ENCODE measurements at places on chromosomes 3 and 15.
A peak's percentile ranks its signal among the peaks of the same experiment; 100 is the strongest.

DNA sequence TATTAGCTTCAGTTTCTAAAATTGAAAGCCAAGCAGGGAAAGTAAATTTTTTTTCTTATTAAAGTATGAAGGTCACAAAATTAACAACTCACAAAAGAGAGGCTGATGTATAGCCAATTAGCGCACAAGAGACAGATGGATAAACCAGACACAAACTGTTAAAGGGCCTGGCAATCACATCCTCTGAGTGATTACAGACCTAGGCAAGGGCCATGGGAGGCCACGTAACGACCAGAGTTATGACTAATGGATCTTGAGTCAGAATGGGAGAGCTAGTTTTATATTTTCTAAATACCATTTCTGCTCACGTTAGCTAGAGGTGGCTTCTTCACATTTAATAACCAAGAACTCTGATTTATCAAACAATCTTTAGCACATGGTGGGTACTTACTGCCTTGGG is 17.8 kb upstream of the SCAMP5 start:
- no peak for DNase-seq

- DNase-seq: no peak
Observed at GRCh38 chr15:58506064-58506490, 74.3 kb downstream of the LIPC start.

- DNase-seq: no peak
Observed at GRCh38 chr3:9175421-9175820, 74.0 kb downstream of the SRGAP3 start.

GRCh38 chr3:5811016-5811415 is 623.5 kb downstream of the EDEM1 start:
- DNase-seq: no peak

- no peak for DNase-seq
Observed at GRCh38 chr15:95169541-95170459, 938.4 kb downstream of the MCTP2 start.

DNA sequence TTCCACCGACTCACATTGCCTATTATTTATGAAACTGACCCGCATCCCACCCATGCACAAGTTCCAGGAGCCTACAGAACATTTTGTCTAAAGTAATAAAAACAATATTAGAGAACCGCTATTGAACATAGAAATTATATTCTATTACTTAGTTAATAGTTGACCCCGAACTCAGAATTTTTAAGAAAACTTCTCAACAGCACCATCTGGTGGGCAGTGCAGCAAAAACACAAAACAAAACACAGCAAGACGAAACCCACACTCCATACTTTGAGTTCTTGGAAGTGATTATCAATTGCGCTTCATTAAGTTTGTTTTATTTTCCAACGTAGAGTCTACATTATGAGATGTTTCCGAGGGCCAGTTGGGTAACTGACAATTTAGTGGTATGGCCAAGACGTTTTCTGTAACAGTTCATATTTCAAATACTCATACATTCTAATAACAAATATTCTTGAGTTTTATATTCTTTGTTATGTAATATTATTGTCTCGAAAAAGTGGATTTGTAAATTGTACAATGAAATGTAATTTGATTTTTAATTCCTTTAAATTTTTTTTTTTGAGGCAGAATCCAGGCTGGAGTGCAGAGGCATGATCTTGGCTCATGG is 24.0 kb upstream of the C3orf70 start:
- DNase-seq: peak; percentile 9

GRCh38 chr3:28544236-28544635 is 195.6 kb upstream of the AZI2 start:
- no peak for DNase-seq

DNA sequence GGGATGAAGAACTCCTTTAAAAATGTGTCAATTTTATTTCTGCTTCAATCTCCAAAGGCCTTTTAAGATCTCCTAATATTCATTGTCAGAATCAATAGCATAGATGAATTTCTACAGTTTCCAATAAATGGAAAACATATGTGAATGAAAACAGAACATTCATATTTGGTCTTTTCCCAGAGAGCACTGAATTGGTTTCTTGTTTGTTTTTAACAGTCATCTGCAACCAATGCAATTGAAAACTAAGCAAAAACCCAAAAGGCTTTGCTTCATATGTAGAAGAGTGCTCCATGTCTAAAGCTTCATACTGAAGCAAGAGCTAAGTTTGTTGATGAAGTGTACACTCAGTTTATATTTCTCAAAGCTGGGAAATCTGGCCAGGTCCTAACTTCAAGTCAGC is 426.5 kb upstream of the CDIN1 start:
- DNase-seq: no peak

DNA sequence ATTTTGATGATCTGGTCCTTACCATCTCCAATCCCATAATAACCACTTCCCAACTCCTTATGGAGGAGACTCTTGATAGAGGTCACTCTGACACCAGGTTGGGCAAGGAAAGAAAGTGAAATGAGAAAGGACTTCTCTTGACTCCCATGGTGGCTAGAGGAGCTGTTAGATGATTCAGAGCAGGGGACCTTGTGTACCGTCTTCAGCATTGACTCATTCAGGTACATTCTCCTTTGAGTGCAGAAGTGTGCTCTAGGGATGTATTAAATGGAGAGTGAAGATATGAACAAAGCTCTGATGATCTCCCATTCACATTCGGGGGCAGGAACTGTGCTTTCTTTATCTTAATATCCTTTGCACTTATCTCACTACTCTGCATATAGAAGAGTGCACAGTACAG is 46.3 kb upstream of the GAP43 start:
- DNase-seq: no peak

DNA sequence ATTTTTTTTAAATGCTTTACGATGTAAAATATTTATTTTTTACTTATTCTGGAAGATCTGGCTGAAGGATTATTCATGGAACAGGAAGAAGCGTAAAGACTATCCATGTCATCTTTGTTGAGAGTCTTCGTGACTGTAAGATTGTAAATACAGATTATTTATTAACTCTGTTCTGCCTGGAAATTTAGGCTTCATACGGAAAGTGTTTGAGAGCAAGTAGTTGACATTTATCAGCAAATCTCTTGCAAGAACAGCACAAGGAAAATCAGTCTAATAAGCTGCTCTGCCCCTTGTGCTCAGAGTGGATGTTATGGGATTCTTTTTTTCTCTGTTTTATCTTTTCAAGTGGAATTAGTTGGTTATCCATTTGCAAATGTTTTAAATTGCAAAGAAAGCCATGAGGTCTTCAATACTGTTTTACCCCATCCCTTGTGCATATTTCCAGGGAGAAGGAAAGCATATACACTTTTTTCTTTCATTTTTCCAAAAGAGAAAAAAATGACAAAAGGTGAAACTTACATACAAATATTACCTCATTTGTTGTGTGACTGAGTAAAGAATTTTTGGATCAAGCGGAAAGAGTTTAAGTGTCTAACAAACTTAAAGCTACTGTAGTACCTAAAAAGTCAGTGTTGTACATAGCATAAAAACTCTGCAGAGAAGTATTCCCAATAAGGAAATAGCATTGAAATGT is 15.6 kb downstream of the THBS1 start:
- no peak for DNase-seq

DNA sequence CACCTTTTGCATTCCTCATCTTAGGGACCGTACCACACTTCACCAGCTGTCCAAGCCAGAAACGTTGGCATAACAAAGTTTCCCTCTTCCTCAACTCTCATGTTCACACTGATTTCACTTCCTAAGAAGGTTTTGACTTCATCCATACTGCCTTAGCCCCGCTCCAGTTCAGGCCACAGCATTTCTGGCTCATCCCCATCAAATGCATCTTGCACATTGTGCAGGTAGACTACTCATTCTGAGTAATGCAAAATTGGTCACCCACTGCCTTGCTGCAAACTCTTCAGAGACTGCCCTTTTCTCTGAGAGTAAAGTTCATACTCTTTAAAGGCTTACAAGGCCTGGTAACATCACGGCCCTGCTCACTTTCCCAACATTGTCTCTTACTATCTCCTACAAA is 8.8 kb downstream of the NUSAP1 start:
- no peak for DNase-seq

DNA sequence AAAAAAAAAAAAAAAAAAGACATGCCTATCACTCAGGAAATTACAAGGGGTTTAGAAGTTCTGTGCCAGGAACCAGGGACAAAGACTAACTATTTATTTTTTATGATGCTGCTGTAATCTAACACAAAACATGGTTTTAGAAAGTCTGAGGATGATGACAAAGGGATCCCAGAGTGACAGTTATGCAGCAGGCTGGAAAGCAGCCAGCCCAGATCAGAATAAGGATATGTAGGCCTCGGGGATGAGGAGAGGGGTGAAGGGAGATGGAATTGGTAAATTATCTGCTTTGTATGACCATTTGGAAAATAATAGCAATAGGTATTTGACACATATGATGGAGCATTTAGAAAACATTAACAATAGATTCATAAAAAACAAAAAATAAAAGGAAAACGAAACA is 34.1 kb upstream of the NMD3 start:
- DNase-seq: no peak

DNA sequence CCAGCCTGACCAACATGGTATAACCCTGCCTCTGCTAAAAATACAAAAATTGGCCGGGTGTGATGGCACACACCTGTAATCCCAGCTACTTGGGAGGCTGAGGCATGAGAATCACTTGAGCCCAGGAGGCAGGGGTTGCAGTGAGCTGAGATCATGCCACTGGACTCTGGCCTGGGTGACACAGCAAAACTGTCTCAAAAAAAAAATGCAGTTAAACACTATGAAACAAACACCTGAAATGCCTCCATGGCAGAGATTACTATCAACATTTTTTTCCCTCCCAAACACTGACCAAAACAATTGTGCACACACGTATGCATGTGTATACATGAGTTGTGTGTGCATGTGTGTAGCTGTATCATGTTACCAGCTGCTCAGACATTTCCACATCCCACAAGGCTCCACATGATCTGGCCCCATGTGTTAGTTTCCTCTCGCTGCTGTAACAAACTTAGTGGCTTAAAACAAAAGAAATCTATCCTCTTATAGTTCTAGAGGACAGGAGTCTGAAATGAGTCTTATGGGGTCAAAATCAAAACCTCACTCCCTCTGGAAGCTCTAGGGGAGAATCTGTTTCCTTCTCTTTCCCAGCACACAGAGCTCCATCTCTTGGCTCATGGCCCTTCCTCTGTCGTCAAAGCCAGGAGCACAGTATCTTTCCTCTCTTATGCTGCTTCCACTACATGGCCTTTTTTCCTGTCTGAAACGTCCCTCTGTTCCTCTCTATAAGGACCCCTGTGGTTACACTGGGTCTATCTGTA is 34.5 kb downstream of the SLC41A3 start:
- no peak for DNase-seq

GRCh38 chr3:156459434-156459833 is 95.5 kb downstream of the SSR3 start:
- no peak for DNase-seq

DNA sequence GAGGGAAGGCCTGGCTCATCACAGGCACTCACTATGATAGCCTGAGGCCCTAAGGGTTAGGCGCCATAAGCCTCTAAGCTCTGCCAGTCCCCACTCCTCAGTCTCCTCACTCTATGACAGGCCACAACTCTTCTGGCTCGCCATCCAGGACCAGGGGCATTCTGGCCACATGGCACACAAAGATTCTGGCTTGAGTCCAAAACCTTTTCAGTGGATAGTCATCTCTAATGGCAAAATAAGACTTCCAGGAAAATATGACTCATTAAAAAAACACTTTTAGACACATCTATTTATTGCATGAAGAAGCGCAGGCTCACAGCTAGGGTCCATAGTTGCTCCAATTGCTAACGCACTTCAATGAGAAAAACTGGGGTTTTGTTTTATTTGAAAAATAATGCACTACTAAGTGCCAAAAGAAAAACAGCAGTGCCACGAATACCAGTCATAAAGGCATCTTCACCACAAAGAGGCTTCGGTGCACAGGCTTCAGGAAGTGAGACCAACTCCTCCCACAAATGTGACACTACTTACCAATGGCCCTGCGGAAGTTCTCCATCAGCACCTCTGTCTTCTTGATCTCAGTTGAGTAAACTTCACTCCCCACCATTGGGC is 11.1 kb downstream of the RUVBL1 start:
- peak; percentile 13 for DNase-seq

DNA sequence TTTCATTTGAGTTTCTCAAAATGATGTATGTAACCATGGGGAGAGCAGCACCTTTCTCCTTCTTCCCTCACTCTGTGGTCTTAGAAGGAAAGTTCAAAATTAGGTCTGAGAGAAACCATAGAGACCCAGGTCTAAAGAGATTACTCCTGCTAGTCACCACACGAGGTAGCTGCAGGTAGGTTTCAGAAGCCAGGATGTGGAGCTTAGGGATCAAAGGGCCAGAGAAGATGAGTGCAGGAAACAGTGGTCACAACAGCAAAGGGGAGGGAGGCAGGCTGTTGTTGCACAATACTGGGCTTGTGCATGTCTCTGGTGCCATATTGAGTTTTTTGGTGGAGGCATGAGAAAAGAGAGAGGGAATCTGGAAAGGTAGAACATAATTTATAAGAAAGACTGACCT is 583.6 kb downstream of the AGBL1 start:
- no peak for DNase-seq

GRCh38 chr3:59321881-59322540 is 272.2 kb upstream of the CFAP20DC start:
- DNase-seq: no peak

GRCh38 chr3:172539273-172539672 is 16.0 kb upstream of the TNFSF10 start:
- DNase-seq: no peak

- no peak for DNase-seq
Observed at GRCh38 chr3:108102420-108103039, 11.7 kb upstream of the CD47 start.

GRCh38 chr15:80563372-80563997 is 131.6 kb upstream of the ABHD17C start:
- no peak for DNase-seq

DNA sequence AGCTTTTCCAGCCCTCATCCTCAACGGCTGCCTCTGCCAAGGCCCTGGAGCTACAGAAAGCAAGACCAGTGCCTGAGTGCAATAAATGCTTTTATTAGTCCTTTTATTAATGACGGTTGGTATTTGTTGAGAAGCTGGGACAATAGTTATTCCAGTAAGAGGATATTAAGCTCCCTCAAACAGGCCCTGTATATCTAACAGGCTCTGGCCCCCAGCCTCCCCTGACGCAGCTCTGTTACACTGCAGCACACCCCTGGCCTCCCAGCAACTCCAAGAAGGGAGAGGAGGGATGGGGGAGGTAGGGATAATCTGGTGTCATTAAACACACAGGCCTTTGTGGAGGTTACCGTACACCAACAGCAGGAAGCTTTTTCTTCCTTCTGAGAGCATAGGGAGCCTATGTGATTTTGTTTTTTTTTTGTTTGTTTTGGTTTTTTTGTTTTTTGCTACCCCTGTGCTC is 30.8 kb upstream of the MAGEF1 start:
- DNase-seq: no peak

DNA sequence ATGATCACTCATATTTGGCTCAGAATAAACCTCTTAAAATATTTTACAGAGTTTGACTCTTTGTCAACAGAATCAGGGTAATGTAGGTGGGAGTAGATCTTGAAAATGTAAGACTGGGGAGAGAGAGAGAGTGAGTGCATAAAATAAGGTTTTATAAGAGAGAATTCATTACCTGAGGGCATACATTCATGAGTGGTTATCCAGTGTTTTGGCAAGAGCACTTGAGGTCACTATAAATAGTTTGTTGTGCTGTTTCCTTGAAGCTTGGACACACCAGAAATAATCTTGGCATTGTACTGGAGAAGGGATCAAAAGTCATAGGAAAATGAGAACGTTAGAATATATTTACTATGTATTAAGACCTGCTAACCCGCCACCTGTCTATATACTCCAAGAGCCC is 33.4 kb downstream of the SLC28A2 start:
- no peak for DNase-seq

- no peak for DNase-seq
Observed at GRCh38 chr3:32733631-32734229, 48.7 kb downstream of the CNOT10 start.

Measured in stimulated activated CD4-positive, alpha-beta T cell treated with anti-CD3 and anti-CD28 coated beads, Interleukin-12 subunit alpha, Interleukin-12 subunit beta, amount 100 ng/mL, for 4 hours (primary cell).